ENCODE measurements at places on chromosomes 5 and 9.

- no peak for DNase-seq
Observed at GRCh38 chr5:39455645-39456044, 30.9 kb upstream of the DAB2 start.

GRCh38 chr9:794386-794785 is 47.1 kb upstream of the DMRT1 start:
- DNase-seq: no peak

GRCh38 chr9:16626577-16627130 is 243.8 kb downstream of the BNC2 start:
- DNase-seq: no peak

DNA sequence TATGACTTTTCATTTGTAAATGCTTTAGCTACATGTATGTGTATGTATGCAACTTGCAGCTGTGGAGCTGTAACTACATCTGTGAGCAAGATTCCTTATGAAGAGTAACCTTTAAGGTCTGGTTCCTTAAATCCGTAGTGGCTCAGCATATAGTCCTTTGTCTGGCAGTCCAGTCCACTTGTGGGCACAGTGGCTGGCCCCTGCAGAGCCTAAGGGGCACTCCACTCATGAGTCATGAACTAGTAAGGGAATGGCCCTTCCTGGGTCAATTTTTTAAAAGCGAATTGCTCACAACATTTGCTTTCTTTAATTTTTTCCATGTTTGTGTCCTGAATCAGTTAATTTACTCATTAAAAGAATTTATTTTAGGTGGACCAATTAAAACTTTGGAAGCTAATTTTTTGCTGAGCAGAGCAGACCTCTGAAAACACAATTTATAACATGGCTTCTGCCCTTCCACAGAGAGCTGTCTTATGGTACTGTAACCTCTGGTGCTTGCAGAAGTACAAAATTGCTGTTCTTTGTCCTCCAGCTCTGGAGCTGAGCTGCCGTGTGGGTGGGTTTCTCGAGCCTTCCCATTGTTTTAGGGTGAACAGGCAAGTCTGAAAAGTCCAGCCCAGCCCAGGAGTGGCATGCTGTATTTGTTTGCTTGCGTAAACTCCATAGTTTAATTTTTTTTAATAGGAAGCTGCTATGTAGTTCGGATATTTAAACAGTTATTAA is 110.1 kb downstream of the MVB12B start:
- no peak for DNase-seq

- no peak for DNase-seq
Observed at GRCh38 chr9:122053567-122054350, 39.3 kb downstream of the TTLL11 start.

DNA sequence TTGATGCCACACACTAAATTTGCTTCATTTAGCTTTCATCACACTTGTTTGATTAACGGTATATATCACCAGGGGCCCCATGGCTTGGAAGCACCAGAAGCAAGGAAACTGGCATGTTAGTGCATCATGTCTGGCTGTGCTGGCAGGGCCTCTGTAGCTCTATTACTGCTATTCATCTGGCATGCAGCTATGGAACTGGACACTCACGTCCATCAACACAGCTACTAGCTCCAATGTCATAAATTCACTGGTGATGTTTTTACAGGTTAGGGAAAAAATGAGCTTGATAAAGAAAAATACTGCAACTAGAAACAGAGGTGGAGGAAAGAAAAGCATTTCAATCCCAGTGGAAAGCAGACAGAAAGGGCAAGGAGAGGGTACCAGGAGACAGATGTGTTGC is 343.2 kb downstream of the DEPDC1B start:
- DNase-seq: no peak

DNA sequence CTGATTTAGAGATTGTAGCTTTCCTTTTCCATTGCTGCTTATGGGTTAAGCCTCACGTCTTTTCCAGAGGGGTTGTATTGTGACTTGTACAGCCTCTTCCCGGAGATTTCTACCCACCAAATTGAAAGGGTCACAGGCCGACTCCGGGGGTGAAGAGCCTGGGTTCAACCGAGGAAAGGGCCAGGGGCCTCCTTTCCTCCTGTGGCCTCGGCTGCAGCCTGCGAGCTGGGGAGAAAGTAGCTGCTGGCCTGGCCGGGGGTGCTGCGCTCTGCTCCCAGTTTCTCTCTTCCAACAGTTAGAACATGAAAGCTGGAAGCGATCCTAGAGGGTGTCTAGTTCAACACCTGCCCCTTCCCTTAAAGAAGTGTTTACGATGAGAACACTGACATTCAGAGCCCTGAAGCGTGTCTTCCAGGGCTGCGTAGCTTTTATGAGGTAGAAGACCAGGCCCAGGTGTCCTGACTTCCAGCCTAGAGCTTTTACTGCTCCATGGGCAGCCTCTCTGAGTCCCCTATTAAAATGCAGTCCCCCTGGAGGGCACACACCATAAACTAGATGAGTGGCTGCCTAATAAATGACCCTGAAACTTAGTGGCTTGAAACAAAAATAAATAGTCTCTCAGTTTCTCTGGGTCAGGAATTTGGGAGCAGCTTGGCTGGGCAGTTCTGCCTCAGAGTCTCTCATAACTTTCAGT is 56.9 kb downstream of the ACER2 start:
- DNase-seq: no peak

GRCh38 chr9:17171309-17172094 is 36.7 kb downstream of the CNTLN start:
- no peak for DNase-seq

- DNase-seq: no peak
Observed at GRCh38 chr5:146179696-146180095, 2.8 kb downstream of the LARS1 start.

GRCh38 chr9:20811872-20812271 is 127.8 kb downstream of the FOCAD start:
- DNase-seq: no peak

DNA sequence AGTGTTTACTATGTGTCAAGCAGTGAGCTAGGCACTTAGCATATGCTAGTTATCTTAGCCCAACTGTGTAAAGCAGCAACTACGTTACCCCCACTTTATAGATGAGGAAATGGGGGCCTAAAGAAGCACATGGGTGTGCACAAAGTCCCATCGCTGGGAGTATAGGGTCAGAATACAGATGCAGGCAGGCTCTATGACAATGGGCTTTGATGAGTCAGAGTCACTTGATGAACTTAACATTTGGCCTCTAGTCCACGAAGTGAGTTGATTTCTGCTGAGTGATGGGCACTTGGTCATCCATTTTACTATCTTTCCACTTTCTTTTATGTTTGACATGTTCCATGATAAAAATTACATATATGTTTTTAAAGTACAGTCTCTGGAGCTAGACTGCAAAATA is 204.3 kb downstream of the TRIM32 start:
- DNase-seq: no peak

GRCh38 chr5:56971275-56971674 is 19.4 kb upstream of the MIER3 start:
- DNase-seq: no peak

- no peak for DNase-seq
Observed at GRCh38 chr5:129724647-129725046, 23.2 kb upstream of the MINAR2 start.

- no peak for DNase-seq
Observed at GRCh38 chr9:117403403-117403811, 11.4 kb downstream of the ASTN2 start.

GRCh38 chr5:147835386-147835798 is 3.9 kb upstream of the SPINK1 start:
- DNase-seq: no peak

DNA sequence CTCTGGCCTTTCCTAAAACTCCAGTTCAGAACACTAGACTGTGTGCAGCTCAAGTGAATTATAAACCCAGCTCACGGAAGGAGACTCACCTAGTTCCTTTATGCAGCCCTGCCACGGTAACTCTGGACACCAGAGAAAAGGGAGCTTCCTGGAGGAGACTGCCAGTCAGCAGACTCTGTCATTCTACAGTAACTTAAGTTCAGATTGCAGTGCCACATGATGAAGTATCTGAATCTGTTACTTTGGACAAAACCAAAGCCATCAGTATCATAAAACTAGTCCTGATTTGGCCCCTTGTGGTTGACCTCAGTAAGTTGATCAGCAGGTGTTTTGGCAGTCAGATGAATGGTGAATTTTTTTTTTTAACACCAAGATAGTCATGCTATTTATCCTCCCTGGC is 2.7 kb downstream of the MTRR start:
- no peak for DNase-seq

DNA sequence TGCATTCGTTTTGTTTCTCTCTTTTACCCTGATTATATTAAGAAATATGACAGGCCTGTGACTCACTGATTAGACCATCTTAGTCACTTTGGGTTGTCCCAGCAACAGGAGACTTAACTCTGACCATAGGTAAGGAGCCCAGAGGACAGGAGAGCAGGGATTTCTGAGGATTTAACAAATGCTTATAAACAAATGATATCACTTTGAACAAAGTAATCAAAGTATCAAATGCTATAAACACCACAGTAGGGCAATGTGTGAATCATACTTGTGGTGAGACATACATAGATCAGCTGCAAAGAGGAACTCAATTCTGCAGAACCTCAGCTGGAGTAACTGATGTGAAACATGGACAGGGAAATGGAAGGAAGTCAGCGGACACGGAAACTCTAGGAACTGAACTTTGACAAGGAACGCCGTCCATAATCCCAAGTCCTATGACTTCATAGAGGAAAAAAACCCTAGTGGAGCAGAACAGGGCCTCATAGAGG is 190.6 kb upstream of the MSX2 start:
- DNase-seq: no peak

- DNase-seq: no peak
Observed at GRCh38 chr9:134252084-134252830, 74.0 kb upstream of the RXRA start.

DNA sequence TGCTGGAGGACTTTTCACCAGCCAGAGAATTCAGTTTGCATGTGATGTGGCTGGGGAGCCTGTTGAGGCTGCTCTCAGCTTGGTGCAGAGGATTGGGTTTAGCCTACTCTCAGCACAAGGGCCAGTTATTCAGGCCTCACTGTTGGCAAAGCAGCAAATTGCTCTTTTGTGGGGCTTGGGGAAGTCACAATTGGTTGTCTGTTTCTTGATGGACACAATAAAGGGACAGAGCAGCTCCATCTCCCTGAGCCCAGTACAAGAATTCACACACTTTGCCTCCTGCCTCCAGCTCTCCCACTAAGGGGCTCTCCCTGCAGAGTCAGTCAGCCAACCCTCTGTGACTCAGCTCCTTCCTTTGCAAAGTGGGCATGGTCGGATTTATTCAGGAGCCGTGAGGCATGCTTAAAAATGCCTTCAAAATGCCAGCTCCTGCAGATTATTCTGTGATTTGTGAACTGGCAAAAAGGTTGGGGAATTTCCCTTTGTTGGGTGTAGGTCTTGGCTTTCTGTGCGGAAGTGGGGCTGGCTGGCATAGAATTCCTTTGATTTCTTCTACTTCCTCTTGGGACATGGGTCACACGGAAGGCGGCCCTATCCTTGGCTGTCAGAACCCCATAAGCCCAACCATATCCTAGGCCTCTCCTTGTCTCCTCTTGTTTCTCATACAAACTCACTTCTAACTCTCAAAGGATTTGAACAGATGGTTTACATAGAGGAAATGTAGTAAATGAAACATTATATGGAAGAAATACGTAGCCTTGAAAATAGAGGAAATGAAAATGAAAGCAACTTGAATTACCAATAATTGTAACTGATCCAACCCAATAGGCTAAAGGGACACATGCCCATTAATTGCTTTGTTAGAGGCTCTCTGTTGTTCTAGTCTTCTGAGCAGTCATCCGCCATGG is 118.7 kb upstream of the CD180 start:
- no peak for DNase-seq

GRCh38 chr9:86057491-86057890 is 41.9 kb downstream of the GOLM1 start:
- DNase-seq: no peak
